ENCODE measurements at places on chromosomes 13 and 19.

DNA sequence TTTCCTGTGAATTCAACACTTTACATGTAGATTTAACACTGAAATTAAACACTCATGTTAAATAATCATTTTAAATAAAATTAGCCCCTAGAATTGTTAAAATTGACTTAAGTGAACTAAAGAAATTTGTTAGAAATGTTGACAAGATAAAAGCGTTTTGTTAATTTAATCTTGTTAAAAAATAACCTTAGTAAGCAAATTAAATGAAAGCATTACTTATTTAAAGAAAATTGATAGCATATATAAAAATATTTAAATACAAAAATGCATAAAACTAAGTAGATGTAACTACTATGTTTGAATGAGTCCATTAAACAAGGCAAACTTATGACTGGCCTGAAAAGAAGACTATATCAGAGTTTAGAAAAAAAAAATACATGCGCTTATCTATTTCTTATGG, 99.0 kb upstream of the TRPC4 start:
- DNase-seq: no peak

DNA sequence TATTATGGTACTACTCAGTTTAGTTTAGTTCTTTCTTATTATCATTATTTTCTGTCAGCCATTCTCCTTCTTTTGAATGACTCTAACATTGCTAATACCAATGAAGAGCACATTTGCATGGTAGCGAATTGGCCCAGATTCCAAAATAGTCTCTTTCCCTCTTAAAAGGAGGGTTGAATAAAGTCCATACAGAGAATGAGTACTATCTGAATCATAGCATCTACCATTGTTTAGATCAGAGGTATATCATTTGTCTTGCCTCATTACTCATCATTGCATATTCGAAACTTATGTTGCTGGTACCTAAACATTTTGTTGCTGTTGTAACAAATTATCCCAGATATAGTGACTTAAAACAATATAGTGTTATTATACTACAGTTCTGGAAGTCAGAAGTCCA, 1235.3 kb upstream of the ATXN8OS start:
- DNase-seq: no peak

- DNase-seq: no peak
These were observed 1.8 kb upstream of the DIAPH3 start for GRCh38 chr13:60165391-60166099.

DNA sequence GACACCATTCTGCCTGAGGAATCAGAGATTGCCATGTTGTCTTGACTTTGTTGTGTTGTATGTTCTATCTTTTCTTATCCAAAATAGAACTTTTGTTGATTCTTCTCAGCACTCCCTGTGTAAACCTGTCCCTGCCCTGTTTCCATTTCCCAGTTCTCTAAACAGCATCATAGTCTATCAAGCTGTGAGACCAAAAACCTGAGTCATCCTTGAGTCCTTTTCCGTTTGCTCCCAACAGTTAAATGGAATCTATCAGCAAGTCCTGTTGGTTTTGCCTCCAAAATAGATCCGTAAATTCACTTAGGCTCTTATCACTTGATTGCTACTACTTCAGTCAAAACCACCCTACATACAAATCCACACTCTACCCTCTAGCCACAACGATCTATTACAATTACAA, 667.1 kb downstream of the PCDH9 start:
- DNase-seq: no peak

DNA sequence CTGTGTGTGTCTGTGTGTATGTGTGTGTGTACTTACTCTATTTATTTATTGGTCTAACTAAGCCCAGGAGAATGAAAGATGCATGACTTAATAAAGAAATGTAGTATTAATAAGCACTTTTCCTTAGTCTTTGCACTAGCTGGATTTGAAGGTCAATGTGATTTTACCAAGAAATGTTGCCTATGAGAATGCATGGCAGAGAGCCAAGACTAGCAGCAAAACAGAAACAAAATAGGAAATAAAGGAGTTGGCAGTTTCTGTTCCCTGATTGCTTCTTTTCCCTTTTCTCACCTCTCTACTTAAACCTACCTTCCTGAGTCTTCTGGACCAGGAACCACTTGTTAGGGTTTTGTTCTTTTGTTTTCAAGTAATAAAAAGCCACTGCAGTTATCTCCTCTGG, 286.1 kb downstream of the KCTD12 start:
- no peak for DNase-seq

DNA sequence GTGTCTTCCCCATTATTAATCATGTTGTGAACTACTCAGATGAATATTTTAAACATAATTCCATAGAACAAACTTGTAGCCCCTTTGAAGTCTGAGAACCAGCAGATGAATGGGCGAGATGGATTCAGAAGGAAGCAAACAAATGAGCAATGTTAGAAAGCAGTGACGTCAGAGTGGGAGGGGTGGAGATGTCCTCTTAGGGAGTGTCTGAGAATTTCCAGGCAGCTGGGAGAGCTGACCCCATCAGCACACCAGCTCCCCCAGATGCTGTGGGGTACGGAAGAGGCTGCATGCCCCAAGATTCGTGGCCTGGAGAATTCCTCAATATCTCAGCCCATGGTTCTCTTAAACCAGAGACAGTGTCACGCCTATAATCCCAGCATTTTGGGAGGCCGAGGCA, 68.6 kb downstream of the DPF1 start:
- DNase-seq: no peak

GRCh38 chr19:29672933-29673336, 7.7 kb downstream of the PLEKHF1 start:
- no peak for DNase-seq

- DNase-seq: no peak
These were observed 2.9 kb downstream of the EDNRB start for GRCh38 chr13:77915686-77916085.

GRCh38 chr19:3478409-3479176, 1.7 kb downstream of the SMIM24 start:
- no peak for DNase-seq

DNA sequence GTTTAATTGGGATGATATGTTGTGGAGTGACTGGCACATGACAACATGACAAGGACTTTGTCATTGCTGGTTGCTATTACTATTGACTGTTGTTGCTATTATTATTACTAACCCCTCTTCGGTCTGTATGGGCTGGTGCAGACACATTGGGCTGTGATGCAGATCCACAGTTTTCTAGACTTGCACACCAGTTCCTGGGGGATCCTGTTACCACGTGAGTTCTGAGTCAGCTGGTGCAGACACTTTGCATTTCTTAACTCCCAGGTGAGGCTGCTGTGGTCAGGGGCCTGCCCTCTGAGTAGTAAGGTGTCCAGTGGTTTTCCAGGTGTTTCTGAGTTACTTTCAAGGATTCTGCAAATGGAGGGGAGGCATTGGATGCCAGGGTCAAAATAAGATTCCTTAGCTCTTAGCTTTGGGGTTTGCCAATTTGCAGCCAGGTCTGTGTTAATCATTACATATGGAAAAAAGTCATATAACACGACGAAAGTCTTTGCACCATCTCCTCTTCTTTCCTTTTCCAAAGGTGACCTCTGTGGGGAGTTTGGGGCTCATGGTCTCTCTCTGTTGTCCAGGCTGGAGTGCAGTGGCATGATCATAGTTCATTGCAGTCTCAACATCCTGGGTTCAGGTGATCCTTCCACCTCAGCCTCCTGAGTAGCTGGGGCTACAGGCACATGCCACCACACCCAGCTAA, 19.3 kb downstream of the BICRA start:
- no peak for DNase-seq

DNA sequence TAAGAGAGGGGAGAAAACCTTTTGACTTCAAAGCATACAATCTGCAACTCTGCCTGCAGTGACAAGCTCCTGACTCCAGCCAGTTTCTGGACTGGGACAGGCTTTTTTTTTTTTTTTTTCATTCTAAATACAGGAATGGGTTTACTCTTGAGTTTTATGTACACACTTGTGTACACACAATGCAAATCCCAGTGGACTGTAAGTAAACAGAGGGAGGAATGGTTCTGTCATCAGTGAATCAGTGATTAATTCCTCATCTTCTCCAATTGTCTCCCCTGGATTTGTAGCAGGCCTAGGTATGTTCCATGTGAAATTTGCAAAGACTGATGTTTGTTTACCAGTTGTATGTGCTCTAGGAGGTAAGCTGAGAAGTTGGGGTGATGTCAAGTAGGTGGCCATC, 184.8 kb downstream of the SHISA2 start:
- DNase-seq: no peak

DNA sequence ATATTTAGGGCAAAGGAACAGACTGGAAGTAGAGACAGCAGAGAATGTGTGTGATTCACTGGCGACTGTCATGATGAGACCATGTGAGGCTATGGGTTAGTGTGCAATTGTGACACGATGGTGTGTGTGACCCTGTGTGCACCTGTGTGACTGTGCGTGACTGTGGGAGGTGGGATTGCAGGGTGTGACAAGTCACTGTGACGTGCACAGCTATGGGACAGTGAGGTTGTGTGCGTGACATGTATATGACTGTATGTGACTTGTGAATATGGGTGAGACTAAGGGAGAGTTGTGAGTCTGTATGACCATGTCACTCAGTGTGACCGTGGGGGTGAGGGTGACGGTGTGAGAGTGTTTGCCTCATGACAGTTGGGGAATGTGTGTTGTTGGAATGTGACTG, 3.4 kb upstream of the GIPR start:
- no peak for DNase-seq

- no peak for DNase-seq
These were observed 1366.6 kb upstream of the MIR17HG start for GRCh38 chr13:89980896-89981295.

DNA sequence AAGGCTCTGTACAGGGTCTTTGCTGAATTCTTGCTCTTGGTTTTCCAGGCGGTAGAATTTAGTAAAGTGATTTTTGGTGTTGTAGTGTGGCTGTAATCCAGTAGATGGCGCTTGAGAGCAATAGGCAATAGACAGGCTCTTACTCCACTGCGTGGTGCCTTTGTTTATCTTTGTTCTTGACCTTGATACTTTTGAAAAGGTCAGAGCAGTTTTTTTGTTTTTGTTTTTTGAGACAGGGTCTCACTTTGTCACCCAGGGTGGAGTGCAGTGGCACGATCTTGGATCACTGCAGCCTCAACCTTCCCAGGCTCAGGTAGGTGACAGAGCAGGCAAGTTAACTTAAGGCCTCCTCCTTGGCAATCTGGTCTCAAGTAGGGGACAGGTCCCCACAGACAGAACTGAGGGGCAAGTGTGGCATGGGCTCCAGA, 12.2 kb upstream of the LILRA5 start:
- peak; percentile 9 for DNase-seq

GRCh38 chr13:39379118-39379517, 223.9 kb downstream of the LHFPL6 start:
- DNase-seq: no peak

- DNase-seq: no peak
These were observed 258.2 kb upstream of the STARD13 start for GRCh38 chr13:33543631-33544265.
